H4 (cell line): ENCODE measurements at places on chromosomes 11 and 22. TPM values are rescaled to one million over a fixed set of nuclear protein-coding genes. Genes with fewer than 3 reads are reported as not detected.

The PLAAT3 gene
- 4.7 and 9.0 TPM in 2 replicates for total RNA-seq

The RAB6A gene
- 31.6 and 47.8 TPM in 2 replicates for total RNA-seq

GRCh38 chr11:67648140-67648795, 2.3 kb downstream of the ACY3 start:
- DNase-seq: no peak

DNA sequence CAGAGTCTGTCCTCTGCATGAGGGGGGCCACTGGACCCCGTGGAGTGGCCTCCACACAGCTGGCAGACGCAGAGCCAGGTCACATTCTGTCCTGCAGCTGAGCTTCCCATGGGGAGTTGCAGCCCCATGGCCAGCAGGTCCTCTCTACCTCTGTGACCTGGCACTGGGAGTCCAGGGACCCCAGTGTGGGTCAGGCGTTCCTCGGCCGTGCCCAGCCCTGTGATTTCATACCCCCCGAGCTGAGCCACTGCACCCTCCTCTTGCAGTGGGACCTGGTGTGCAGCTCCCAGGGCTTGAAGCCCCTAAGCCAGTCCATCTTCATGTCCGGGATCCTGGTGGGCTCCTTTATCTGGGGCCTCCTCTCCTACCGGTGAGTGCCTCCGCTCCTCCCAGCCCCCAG, 32.2 kb upstream of the SLC22A12 start:
- no peak for DNase-seq

DNA sequence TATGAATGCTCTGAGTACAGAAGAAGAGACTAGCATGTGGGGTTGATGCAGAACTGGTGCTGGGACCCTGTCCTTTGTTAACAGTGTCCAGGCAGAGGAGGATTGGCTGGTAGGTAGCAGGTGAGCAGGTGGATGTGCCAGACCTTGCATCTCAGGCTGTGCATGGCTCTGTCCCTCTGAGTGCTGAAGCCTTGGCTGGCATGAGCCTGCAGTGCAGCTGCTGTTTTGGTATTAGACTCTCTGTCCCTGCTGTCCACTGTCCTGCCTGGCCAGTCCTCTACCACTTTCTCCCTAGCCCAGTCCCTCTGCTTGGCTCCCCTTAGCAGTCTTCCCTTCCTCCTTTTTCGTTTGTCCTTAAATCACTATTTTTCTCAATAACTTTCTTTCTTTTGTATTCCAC, 213.6 kb upstream of the ZBED5 start:
- DNase-seq: no peak

- no peak for DNase-seq
Observed at GRCh38 chr11:15169815-15170551, 55.3 kb downstream of the INSC start.

DNA sequence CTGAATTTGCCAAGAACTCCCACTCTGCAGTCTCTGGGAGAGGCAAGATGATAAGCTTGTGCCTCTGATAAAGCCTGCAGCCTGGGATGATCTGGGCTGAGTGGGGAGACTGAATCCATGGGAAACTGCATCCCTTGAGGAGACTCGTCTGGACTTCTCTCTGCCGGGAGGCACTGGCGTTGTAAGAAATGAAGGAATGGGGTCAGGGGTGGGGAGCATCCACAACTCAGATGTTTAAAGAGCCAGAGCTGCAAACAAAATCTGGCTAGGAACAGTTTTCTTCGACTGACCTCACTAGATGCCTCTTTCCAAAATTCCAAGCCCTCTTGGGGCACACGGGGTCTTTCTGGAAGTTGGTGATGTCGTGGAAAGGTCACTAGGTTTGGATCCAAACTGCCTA, 64.4 kb downstream of the SPON1 start:
- DNase-seq: no peak
